ENCODE measurements at places on chromosomes 12 and 14. TPM values are rescaled to one million over a fixed set of nuclear protein-coding genes. Genes with fewer than 3 reads are reported as not detected.
A peak's percentile ranks its signal among the peaks of the same experiment; 100 is the strongest.

GRCh38 chr12:46382964-46383653 is 10.5 kb upstream of the SLC38A2 start:
- DNase-seq: peak; percentile 98

Gene TCL1B
- not detected for polyA plus RNA-seq

DNA sequence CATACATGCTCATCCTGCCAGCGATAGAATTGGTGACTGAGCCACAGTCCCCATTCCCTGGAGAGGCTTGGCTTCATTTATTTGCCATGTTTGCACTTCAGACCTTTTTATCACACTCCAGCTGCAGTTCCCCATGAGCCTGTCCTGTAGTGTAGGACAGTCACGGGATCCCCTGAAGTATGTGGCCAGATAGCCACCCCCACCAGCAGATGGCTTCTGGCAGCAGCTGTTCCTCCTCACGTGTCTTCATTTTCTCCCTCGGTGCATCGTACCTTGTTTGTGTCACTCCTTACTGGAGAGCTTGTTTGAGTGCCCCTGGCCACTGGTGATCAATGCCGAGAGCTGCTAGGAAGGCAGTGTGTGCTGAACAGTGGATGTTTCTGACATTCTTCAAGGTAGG is 40.2 kb downstream of the UBE3B start:
- no peak for DNase-seq

GRCh38 chr12:87518481-87518880 is 510.7 kb downstream of the C12orf50 start:
- no peak for DNase-seq

Gene AQP6
- 0.22 TPM for polyA plus RNA-seq

GRCh38 chr14:85075694-85076476 is 454.1 kb upstream of the FLRT2 start:
- DNase-seq: no peak

GRCh38 chr14:104550861-104551728 is 28.5 kb upstream of the C14orf180 start:
- DNase-seq: no peak

DNA sequence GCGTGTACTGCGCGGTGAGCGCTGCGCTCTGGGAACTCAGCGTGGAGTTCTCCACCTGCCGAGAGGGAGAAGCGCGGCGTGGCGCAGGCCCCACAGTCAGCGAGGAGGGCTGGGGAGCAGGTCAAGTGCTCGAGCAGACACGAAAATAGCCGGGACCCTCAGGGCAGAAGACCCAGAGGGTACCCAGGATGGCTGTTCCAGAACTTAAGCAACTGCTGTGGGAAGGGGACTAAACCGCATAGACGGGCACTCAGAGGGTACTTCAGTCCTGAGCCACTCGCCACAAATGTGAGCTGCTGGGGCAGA is 59.4 kb upstream of the GPR68 start:
- no peak for DNase-seq

DNA sequence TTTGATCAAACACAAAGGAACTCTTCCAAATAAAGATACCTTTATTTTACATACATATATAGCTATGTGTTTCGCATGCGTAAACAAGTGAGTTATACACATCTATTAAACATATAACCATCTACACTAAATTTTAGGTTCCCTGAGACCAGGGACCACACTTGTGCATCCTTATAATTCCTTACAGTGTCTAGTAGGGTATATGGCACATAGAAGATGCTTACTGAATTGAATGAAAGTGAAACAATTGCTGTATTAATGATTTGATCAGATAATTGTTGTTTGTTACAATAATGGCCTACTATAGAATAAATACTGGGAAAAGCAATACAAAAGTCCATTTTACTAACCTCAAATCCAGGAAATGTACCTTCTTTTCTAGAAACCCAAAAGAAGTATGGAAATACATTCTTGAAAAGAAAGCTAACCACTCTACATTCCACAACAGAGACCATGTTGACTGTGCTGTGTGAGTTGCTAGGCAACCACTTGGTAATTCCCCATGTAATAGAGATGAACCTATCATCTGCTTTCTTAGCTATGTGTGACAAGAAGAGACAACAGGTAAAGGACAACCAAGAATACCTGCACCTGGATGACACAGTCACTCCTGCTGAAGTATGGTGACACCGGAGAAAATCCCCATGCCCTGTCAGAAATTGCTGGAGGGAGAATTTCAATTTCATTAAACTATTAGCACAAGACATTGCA is 11.9 kb upstream of the CIPC start:
- DNase-seq: no peak

Gene RFX4
- polyA plus RNA-seq: not detected

All from right lung (tissue), 10 donors.